NCI-H446 treated with DMSO at 0.1 percent for 48 hours (cell line): ENCODE measurements at places on chromosomes 4 and X.

DNA sequence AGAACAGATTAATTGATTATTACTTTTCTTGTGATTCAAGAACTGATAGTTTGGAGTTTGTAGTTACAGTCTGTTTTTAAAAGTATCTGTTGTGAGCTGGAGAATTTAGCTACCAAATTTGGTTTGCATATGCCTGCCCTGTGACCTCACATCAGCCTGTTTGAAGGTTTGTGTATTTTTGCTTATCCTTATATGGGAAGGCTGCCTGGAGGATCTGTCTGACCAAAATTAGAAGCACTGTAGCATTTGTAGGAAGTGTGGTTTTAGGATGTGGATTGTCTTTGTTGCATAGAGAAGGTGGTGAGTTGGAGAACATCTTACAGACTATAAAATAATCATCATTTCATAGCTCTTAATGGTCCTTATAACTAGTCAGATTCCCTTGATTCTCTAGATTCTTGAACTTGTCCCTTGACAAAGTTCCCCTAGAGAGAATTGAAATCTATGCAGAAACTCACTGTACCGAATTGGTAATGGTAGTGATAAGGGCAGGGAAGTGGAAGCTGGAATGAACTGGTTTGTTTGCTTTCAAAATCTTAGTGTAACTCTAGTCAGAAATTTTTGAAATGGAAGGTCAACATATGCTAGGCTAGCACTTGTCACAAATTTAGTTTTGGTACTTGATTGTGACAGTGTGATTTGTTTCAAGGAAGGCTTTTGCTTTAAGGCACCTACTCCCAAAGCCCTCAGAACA lies 57.3 kb downstream of the SH3BGRL start:
- DNase-seq = no peak

DNA sequence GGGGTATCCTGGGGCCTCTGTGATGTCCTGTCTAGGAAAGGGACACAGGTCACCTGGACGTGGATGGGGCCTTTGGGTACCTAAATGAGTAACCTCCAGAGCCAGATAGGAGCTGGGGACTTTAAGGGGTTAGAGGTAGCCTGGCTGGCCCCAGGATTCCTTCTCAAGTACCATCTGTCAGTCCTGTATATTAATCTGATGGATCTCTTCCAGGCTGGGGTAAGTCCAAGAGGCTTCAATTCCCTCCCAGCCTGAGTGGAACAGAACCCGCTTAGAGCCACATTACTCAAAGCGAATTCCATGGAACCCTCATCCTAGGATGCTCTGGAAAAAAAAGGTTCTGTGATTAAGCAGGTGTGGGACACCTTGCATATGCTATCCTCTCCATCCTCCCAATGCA lies 24.8 kb upstream of the MAP3K15 start:
- DNase-seq = no peak

GRCh38 chrX:21479695-21480270 lies 105.6 kb downstream of the CNKSR2 start:
- peak; percentile 59 for DNase-seq

DNA sequence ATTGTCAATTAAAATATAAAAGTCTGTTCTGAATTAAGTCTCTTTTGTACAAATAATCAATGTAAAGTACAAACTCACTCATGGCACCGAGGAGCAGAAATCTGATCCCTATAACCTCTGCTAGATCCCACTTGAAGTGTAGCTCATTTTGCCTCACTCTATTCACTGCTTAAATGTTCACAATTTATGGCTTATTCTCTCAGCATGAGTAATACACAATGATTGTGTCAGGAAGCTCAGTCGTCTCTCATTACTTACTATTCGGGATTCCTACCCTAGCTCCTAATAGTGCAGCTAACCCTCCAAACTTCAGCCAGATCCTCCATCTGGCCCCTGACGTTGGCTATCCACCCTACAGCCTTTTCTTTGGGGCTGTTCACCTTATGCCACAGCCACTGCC lies 4.7 kb upstream of the AMMECR1 start:
- peak; percentile 64 for DNase-seq

DNA sequence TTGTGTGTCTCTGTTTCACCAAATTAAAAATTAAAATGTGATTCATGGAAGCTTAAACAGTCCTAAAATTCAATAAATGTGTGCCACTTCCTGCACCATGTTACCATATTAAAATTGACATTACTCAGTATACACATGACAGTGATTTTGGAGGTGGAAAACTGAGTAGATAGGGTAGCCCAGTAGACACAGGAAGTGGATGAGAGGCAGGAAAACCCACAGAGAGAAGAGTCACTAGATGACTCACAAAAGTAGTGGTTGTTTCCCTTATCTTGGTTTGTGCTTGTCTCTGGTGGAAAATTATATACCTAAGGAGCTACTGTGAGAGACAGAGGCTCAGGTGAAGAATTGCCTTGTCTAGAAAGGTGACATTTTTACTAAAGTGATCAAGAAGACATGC lies 375.8 kb upstream of the CXorf51B start:
- no peak for DNase-seq

GRCh38 chrX:108268434-108269080 lies 169.7 kb downstream of the COL4A6 start:
- DNase-seq = peak; percentile 87

DNA sequence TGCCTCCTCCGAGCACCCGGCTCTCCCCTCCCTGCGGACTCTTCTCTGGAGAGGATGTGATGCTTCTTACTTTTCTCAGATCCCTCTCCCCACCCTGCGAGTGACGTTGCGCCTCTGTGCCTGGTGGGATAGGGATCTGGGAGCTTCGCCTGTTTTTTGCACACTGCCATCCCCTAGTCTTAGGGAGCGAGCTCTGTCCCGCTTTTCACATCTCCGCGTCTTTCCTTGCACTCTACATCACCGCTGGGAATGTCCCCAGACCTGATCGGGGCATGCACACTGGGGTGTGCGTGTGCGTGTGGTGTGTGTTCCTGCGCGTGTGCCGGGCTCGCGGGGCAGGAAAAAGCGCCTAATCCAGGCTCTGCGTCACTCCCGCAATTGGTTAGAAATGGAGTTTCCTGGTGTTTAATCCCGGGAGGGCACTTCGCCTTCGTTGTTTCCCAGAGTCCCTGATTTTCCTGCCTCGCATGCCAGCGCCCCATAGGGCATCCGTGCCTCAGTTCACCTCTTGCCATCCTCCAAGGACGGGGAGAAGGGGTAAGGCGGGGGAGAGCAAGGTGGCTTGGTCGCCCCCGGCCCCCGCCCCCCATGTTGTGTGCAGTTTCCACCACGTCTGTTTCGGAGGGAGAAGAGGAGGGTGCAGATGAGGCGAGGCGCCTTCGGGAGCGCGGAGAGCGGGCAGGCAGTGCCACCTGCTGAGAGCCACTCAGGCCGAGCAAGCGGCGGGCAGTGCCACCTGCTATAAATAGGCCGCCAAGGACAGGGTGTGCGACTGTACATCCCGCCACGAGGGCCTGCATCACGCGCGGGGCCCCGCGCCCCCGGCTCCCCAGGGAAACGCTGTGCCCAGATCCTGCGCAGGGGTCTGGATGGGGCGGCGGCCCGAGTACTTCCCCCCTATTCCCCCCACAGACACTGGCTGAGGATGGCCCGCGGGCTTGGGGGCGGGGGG lies 759 bp upstream of the TBC1D1 start:
- no peak for DNase-seq

- no peak for DNase-seq
Observed at GRCh38 chr4:6885953-6886557, 23.6 kb upstream of the TBC1D14 start.

DNA sequence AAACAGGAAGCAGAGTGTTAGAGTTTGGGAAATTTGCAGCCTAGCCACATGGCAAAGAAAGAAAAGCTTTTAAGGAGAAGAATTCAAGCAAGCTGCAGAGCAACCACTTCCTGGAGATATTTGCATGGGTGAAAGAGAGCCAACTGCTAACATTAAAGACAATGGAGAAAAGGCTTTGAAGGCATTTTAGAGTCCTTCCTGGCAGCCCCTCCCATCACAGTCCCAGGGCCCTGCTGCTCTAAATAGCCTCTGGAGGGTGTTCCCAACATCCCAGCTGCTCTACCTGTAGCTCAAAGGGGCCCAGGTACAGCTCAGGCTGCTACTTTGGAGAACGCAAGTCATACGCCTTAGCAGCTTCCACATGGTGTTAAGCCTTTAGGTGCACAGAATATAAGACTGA lies 235.9 kb upstream of the FMR1 start:
- DNase-seq = no peak

- DNase-seq = no peak
Observed at GRCh38 chrX:14718403-14718802, 154.5 kb downstream of the FANCB start.

- DNase-seq = no peak
Observed at GRCh38 chr4:157895205-157895604, 277.6 kb downstream of the GASK1B start.

GRCh38 chr4:69668680-69669079 lies 15.6 kb upstream of the UGT2A1 start:
- no peak for DNase-seq

DNA sequence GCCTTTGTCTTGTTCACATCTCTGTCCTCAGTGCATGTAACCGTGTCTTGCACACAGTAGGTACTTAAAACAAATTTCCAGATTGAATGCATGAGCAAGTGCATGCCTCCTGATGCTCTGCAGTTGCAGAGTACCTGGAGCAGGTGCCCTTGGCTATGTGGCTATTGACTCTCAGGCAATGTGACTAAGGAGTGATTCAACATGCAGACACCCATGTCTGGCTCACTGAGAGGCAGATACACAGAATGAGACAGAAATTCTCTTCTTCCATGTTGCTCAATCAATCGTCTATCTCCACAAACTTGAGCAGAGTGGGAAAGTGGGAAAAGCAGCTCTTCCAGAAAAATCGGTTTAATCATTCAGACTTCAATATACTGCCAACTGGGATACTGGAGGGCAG lies 111.0 kb downstream of the CHRDL1 start:
- DNase-seq = no peak

- no peak for DNase-seq
Observed at GRCh38 chr4:8574796-8575370, 5.3 kb upstream of the GPR78 start.

DNA sequence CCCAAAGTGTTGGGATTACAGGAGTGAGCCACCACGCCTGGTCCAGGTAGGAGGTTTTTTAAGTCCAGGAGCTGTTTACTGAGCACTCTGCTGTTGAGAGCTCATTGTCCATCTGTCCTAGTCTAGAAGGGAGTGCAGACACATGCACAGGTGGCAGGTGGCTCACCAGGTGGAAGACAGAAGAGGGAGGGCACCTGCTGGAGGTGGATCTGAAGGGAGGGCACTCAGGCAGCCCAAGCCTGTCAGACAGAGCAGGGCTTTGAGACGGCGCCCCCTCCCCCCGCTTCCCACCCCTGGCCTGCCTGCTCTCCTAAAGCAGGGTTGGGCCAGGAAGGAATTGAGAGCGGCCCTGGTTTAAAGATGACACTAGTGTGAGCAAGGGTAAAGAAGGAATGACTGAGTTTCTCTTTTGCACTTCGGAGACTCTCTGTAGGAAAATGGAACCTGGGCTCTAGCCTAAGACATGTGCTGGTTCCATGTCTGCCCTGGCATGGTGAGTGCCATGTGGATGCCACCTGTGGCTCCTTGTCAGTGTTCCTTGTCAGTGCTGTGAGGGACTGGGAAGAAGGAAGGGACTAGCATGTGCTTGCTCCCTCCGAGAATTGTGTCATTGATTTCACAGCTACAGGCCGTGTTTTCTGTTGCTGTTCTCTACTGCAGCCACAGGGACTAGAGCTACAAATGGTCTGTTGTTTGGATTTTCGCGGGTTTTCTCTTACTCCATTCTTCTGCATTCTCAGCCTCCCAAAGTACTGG lies 108.6 kb downstream of the TNIP2 start:
- DNase-seq = no peak

DNA sequence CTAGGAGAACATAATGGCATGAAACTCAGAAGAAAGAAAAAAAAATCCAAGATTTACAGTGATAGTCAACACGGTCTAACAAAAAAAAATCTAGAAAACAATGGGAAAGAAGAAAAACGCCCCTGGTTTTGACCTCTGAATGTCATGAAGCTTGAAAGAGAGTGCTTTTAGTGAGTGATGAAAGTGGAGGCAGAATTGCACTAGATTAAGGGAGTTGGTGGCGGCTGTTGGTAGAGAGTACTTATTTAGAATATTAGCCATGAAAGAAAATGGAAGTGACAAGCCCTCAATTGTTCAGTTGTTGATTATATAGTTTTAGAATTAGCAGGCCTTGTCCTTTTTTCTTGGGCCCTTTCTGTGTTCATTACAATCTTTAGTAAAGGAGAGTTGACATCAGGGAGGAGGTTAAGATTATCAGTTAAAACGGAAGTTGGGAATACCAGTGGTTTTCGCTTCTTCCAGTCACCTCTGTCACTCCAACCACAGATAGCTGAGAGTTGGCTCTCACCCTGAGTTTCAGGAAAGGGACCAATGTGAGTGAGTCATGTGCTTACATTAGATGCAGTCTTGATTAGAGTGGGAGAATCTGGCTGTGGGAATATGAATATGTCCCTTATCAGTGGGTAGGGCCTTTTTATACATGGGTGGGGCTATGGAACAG lies 29.7 kb downstream of the EREG start:
- DNase-seq = no peak

DNA sequence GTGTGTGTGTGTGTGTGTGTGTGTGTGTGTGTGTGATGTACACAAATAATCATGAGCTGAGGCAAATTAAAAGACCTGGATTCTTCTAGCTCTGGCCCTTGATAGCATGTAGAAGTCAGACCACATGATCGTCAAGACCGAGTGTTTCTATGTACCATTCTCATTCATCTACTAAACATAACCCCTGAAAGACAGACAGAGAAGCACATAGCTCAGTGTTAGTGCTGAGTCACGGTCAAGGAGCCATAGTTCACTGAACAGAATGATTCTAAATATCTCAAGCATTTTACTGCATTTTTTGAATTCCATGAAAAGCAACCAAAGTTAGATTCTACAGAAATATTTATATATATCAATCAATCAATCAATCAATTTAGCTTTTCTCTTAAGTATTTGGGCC lies 412.3 kb upstream of the CXorf51A start:
- no peak for DNase-seq

- DNase-seq = no peak
Observed at GRCh38 chr4:174449944-174450785, 72.1 kb downstream of the HPGD start.

GRCh38 chr4:140271553-140271952 lies 101.9 kb upstream of the SCOC start:
- no peak for DNase-seq

GRCh38 chr4:3107271-3107670 lies 32.8 kb downstream of the HTT start:
- no peak for DNase-seq

- peak; percentile 42 for DNase-seq
Observed at GRCh38 chr4:156961196-156962057, 10.2 kb downstream of the PDGFC start.

DNA sequence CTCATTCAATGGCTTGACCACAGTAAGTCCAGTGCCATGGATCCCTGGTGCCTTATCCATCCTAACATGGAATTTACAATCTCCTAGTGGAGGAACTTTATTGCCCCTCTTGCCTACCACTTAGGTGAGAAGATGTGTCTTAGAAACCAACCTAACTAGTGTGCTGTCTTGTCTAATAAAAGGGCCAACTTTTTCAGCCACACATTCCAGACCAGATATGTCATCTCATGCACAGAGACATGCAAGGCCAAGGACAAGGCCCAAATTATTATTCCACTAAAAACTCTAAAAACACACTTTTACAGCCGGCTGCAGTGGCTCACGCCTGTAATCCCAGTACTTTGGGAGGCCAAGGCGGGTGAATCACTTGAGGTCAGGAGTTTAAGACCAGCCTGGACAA lies 10.6 kb upstream of the PRDX4 start:
- no peak for DNase-seq

GRCh38 chrX:152817078-152817764 lies 13.3 kb downstream of the CETN2 start:
- DNase-seq = peak; percentile 1

- no peak for DNase-seq
Observed at GRCh38 chr4:73668782-73669201, 48.6 kb upstream of the RASSF6 start.
